Stimulated activated CD4-positive, alpha-beta T cell treated with anti-CD3 and anti-CD28 coated beads, Interleukin-4, amount 100 ng/mL, for 24 hours (primary cell): ENCODE measurements at places on chromosomes 6 and 20.

DNA sequence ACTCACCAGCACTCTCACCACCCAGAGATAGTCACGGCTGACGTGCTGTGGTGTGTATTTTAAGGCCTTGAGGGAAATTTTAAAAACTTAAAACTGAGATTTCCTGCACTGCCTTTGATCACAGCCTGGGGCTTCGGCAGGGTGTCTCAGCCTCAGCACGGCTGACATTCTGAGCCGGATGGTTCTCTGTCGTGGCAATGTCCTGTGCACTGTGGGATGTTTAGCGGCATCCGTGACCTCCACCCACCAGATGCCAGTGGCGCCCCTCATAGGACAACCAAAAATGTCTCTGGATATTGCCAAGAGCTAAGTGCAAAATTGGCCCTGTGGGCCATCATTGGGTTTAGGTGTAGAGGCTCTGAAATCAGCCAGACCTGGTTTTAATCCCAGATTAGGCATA is 142.2 kb upstream of the KCNG1 start:
- no peak for DNase-seq

DNA sequence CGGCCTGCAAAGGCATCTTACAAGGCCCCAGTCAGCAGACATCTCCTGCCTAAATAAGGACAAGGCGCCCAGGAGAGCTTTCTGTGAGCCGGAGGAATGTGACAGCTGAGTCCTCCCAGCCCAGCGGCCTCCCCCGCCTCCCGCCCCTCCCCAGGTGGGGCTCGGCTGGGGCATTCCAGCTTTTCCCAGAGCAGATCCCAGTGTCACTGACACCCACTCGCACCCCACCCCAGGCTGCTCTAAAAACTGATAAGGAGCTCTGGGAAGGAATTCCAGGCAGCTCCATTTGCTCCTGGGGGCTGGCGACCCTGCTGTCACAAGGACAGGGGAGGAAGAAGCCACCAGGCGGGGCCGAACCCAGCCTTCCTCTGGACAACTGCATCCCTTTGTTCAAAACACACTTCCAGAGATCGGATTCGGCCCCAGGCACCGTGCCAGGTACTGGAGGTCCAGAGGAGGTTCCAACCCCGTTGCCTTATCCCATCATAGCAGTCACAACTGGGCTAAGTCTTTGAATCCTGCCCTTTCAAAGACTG is 49.7 kb downstream of the JPH2 start:
- DNase-seq = no peak

- no peak for DNase-seq
These were observed 28.8 kb upstream of the ME1 start for GRCh38 chr6:83459663-83460062.

- no peak for DNase-seq
These were observed 38.1 kb downstream of the RNF144B start for GRCh38 chr6:18425218-18425617.

- DNase-seq = peak; percentile 67
These were observed 98.7 kb downstream of the TSHZ2 start for GRCh38 chr20:53070706-53071392.

GRCh38 chr20:31475472-31476293 is 595 bp downstream of the REM1 start:
- no peak for DNase-seq

- DNase-seq = no peak
These were observed 44.8 kb downstream of the AGPAT4 start for GRCh38 chr6:161228921-161229591.

- DNase-seq = no peak
These were observed 83.6 kb downstream of the PLEKHG1 start for GRCh38 chr6:150683320-150683719.

DNA sequence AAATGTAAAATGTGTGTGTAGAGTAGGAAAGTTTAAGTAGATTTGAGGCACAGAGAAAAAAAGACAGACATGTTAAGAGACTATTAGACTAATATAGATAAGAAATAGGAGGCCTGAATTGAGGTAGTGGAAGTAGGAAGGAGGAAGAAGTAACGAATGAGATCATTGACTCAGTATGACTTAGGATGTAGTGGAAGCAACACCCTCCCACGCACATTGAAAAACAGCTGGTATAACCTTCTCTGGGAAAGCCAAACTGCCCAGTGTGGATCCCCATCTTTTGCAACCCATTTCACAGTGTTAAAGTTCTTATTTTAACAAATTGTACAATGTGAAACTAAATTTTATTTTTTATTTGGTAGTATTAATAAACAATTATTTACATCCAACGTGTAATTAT is 89.1 kb downstream of the GRIK2 start:
- no peak for DNase-seq

DNA sequence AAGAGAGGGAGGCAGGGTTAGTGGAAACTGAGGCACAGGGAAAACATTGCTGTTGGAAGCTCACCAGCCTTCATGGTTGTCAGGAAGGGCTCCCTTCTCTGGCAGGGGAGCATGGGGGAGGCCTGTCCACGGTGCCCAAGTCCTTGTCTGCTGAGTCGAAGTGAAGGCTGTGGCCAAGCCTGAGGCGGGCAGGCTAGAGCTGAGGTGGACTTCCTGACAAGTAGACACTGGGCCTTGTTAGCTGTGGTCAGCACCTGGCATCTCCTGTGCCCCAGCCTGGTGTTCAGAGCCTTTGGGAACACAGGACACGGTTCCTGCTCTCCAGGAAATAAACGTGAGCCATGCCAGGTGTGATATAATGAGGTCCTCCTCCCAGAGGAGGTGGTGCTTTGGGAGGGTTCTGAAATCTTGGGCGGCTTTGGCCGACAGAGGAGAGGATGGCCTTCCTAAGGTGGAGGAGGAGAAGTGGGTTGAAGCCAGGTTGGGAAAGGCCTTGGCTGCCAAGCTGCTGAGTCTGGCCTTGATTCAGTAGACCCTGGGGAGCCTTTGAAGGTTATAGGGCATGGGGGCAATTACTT is 138.4 kb upstream of the RNF24 start:
- no peak for DNase-seq

- no peak for DNase-seq
These were observed 122.3 kb downstream of the B3GAT2 start for GRCh38 chr6:70834520-70834919.

GRCh38 chr6:75934643-75935472 is 137.6 kb downstream of the IMPG1 start:
- peak; percentile 18 for DNase-seq

GRCh38 chr6:133955582-133956415 is 2.8 kb downstream of the TBPL1 start:
- no peak for DNase-seq

DNA sequence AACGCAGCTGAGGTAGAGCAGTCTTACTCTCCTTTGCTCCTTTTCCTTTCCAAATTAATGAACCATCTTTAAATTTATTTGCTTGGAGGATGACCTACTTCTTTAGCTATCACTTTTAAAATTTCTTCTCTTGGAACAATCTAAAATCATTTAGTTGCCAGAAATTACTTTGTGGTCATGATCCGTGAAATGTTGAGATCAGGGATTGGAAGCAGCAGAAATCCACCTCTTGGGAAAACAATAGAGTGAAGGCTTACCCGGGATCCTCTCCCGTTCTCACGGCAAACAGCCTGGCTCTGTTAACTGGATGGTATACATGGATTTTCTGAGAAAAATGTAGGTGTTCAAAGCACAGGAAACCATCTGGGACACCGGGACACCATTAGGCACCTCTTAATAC is 7.7 kb downstream of the AKAP12 start:
- DNase-seq = no peak

DNA sequence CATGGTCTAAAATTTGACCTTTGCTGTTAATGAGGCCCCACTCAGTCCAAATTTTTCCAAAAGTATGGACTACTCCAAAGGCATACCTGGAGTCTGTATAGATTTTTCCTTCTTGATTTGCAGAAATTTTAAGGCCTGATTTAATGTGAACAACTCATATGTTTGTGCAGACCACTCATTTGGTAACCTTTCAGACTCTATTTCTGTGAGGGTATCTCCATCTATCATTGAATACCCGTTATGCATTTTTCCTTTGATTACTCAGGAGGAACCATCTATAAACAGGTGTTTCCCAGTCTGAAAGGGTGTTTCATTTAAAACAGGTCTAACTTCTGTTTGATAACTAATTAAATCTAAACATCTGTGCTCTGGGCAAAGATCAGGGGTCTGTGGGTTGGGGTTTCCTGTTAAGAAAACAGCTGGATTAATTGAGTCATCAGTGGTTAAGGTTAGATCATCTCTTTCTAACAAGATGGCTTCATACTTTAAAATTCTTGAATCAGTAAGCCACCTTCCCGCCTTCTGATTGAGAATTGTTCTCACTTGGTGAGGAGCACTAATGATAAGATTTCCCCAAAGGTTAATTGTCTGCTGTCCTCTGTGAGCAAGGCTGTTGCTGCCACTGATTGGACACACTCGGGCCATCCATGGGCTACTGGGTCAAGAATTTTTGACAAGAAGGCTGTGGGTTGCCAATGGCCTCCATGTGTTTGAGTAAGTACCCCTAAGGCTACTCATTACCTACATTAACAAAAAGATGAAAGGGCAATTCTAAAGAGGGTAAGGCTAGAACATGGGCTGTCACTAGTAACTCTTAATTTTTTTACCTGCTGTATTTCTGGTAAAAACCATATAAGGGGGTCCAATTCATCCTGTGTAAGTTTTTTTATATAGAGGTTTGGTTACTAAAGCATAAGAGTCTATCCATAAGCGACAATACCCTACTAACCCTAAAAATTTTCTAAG is 24.1 kb downstream of the HLA-B start:
- DNase-seq = peak; percentile 50

DNA sequence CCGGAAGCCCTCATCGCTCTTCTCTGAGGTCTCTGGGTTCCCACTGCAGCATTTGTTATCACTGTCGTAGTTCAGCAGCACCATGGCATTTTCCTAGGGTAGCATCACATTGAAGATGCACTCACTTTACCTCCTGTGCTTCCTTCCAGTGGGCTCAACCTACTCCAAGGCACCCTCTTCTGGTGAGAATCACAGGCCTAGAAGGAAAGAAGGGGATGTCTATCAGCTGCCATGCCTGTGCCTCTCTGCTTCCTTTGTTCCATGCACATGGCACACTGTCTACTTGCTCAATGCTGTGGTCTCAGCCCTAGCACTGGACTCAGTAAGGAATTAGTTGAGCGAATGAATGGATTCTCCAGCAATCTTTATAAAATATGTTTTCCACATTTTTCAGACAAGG is 22.6 kb downstream of the CST4 start:
- DNase-seq = no peak

DNA sequence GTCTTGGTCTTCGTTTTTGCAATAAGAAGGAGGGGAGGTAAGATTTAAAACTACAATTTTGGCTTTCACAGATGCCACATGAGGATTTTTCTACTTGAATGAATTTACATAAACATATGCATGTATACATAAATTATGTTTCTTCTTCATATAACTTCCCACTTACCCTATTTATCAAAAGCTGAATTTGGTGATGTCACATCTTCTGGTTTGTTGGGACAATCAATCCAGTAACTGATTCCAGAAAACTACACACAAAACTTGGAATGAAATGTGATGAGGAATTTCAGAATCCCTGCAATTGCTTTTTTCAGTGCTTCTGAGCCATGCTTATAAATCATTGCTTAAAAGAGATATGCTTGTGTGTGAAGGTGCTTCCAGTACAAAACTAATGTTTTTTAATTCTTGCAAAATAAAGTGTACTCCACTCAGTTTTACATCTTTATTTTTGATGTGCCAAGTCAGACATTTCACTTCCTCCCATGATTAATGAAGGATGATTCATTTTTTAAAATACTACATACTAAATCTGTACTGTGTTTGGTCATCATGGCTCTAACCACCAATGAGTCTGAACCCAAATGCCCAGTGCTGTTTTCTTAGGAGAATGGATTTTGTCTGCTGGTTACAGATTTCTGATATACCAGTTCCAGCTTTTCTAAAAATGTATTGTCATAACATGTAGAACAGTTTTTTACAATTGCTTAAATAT is 32.1 kb upstream of the RIN2 start:
- no peak for DNase-seq

DNA sequence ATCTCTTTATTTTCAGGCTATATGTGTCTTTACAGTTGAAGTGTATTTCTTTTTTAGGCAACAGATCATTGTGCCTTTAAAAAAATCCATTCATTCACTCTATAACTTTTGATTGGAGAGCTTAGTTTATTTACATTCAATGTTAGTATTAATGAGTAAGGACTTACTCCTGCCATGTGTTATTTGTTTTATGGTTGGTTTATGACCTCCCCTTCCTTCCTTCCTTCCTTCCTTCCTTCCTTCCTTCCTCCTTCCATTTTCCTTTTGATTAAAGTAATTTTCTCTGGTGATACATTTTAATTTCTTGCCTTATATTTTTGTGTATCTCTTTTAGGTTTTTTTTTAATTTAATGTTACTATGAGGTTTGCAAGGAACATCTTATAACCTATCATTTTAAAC is 1005.3 kb upstream of the EPHA7 start:
- DNase-seq = no peak

DNA sequence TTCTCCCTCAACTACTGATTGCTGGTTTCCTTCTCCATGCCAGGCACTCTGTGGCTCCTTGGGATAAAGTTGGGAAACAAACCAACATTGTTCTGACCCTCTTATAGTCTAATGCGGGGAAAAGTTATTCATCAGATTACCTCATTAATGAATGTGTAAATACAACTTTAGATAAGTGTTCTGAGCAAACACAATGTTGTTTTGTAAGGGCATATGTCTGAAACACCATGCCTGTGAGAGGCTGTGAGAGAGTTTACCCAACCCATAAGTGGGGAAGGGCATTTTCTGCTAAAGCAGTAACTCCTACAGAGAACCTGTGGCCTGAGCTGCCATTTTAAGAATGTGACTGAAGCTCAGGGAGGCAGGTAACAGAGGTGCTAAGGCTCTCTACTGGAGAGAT is 283.5 kb downstream of the KHDC1L start:
- no peak for DNase-seq

DNA sequence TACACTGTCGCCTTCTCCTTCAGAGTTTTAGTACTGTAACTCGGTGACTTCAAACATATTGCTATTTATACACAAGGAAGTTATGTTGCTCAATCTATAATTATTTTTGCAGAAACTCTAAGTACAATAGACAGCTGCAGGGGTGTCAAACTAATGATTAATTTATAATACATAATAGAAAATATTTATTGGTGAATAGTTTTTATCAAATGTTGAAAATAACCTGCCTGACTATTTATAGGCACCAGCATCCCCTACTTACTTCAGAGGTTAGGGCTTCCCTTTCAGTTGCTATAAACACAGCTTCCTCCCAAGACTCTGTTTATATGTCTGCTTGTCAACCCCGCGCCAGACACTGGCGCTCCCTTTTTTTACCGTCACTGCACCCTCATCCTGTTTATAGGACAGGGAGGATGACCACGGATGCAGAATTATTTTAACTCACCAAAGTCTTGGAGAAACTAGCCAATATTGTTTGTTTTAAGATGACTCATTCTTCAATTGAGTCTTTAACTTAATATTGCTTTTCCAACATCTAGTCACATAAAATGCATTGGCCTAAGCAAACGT is 225.0 kb downstream of the ALDH8A1 start:
- DNase-seq = no peak

- no peak for DNase-seq
These were observed 212.0 kb upstream of the SGK1 start for GRCh38 chr6:134529921-134530320.

GRCh38 chr6:43722920-43723545 is 35.4 kb upstream of the MRPS18A start:
- DNase-seq = no peak

- DNase-seq = no peak
These were observed 55.8 kb downstream of the GTF2H5 start for GRCh38 chr6:158223926-158224325.
